ENCODE measurements at places on chromosomes 7 and 10. TPM values are rescaled to one million over a fixed set of nuclear protein-coding genes. Genes with fewer than 3 reads are reported as not detected.
A peak's percentile ranks its signal among the peaks of the same experiment; 100 is the strongest.

Gene HOXA6
- 4.6 TPM for total RNA-seq

Gene CYP2C9
- 0.38 TPM for total RNA-seq

Gene FLNC
- 11.7 TPM for total RNA-seq

Gene C7orf57
- 1.6 TPM for total RNA-seq

Gene TMEM176A
- total RNA-seq, result 57.4 TPM

Gene CYP3A5
- total RNA-seq, result 15.5 TPM

Gene GDF10
- 14.5 TPM for total RNA-seq

Gene NFE2L3
- total RNA-seq, result 4.8 TPM

DNA sequence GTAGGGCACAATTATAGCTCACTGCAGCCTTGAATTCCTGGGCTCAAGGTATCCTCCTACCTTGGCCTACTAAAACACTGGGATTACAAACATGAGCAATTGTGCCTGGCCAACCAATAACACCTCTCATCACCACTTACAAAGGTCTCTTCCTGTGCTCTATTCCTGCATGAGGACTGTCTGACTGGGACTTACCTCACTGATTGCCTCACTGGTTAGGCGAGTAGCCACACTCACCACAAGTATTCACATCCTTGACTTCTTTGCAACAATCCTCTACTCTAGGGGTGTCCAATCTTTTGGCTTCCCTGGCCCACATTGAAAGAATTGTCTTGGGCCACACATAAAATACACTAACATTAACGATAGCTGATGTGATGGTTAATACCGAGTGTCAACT, 22.6 kb upstream of the PDIA4 start:
- no peaks in the 10 kb centered on the region for H3K27me3 ChIP-seq
- no peaks in the 10 kb centered on the region for H3K36me3 ChIP-seq
- DNase-seq, result no peak
- no peaks in the 10 kb centered on the region for H3K4me1 ChIP-seq

GRCh38 chr10:126268013-126268920, 120.0 kb downstream of the ADAM12 start:
- no peaks in the 10 kb centered on the region for H3K36me3 ChIP-seq
- no peaks in the 10 kb centered on the region for H3K4me1 ChIP-seq
- DNase-seq, result no peak
- H3K27me3 ChIP-seq, result no peaks in the 10 kb centered on the region

DNA sequence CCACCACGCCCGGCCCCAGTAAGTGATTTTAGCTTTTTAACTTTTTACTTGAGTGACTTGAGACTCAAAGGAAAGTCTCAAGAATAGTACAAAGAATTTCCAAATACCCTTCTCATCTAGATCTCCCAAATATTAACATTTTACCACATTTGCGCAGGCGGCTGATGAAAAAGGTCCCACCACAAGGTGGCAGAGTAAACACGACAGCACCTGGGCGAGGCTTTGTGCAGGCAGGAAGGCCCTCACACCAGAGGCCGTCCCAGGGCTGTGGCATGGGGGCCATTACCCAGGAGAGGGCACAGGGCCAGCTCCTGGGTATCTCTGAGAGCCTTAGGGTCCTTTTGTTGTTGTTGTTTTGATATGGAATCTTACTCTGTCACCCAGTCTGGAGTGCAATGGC, 50.0 kb upstream of the WIPI2 start:
- no peak overlapping the region for H3K4me3 ChIP-seq
- H3K36me3 ChIP-seq, result no peaks in the 10 kb centered on the region
- no peak overlapping the region for H3K27ac ChIP-seq
- no peaks in the 10 kb centered on the region for H3K4me1 ChIP-seq

DNA sequence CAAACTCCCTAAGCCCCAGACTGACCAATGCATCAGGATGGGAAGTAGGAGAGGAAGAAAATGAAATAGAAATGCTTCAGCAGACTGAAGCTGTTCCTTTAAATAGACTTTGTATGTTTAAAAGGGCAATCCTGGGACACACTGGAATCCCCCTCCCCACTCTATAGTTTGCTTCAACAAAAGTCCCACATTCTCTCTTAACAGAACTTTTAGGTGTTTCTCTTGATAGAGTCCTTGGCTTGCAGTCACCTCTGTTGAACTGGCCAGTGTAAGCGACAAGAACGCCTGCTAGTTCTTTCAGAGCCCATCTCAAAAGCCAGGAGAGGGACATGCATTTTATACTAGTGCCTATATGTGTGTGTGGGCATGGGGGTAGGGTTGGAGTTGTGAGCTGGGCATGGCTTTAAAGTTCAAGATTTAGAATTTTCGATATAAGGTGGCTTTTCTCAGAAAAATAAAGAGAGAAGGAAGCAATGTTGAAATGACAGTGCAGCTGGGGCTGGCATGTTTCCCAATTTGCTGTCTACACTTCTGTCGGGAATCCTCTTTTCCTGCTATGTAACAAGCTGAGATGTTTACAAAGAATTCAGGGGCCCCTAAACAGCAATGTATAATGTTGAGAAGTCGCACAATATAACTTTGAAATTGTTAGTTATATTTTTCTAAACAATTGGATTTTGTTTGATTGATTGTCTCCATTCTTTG, 2.1 kb downstream of the TBX20 start:
- no peak overlapping the region for H3K27ac ChIP-seq
- H3K27me3 ChIP-seq, result peaks cover 94% of the 10 kb centered on the region
- H3K4me3 ChIP-seq, result no peak overlapping the region

DNA sequence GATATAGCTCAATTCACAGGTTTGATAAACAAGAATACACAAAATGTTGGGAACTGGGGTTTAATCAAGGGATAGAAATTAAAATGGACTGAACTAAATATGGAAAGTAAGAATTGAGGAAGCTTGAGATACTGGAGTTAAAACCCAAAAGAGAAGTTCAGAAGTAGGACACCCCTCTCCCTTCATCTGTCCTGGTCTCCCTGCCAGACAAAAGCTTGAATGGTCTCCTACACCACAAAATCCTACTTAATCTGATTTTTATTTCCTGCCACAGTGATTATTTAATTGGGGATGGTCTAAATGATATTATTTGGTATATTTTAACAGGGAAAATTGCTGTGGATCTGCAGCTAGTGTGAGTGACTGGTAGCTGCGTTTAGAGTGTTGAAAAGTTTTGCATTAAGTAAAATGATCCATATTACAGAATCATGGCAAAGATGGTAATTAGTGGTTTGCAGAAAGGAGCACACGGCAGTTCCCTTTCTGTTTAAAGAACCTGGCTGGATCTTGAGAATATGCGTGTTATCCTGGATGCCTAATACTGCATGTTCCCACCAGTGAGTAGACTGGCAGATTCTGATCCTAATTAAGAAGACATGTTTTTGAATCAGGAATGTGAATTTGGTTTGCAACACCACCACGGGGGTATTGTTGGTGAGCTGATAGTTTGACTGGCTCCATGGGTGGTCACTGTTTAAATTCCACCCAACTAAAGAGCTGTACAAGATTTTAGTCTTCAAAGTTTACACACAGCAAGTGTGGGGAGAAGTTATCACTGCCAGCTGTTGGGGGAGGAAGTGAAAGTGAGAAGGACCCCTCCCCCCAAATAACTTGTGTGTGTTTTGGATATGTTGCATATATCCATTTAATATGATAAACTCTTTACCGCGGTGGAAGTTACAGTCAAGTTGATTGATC, 5.5 kb downstream of the RBM20 start:
- no peak for DNase-seq
- H3K4me3 ChIP-seq, result no peak overlapping the region
- no peaks in the 10 kb centered on the region for H3K36me3 ChIP-seq
- no peak overlapping the region for H3K27ac ChIP-seq
- H3K27me3 ChIP-seq, result peaks cover 79% of the 10 kb centered on the region
- H3K4me1 ChIP-seq, result peaks cover 1% of the 10 kb centered on the region

- no peak overlapping the region for H3K4me3 ChIP-seq
- H3K4me1 ChIP-seq, result no peaks in the 10 kb centered on the region
- peaks cover 18% of the 10 kb centered on the region for H3K36me3 ChIP-seq
- no peak for DNase-seq
Measured at GRCh38 chr10:7194571-7194970, 216.3 kb downstream of the SFMBT2 start.

GRCh38 chr10:24444337-24444736, 235.4 kb downstream of the KIAA1217 start:
- no peaks in the 10 kb centered on the region for H3K27me3 ChIP-seq
- H3K27ac ChIP-seq, result no peak overlapping the region
- H3K4me3 ChIP-seq, result no peak overlapping the region
- no peaks in the 10 kb centered on the region for H3K36me3 ChIP-seq
- no peak for DNase-seq

DNA sequence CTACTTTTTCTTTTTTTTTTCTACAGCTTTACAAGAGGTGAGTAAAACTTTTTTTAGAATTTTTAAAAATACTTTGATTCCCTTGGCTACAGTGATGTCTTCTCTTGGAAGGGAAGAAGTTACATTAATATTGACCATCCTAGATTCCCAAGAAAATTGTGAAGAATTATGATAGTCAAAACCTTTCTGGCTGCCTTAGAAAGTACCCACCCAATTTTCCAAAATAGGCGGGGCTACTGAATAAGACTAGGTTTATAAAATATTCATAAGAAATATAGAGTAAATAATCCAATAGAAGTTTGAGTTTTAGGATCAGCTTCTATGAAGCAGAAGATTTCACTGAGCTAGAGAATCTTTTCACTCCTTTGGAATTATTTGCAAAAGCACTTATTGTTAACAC, 3.0 kb downstream of the COL1A2 start:
- peaks cover 9% of the 10 kb centered on the region for H3K36me3 ChIP-seq
- no peaks in the 10 kb centered on the region for H3K4me1 ChIP-seq
- peak overlapping the region; percentile 57 for H3K4me3 ChIP-seq
- no peak overlapping the region for H3K27ac ChIP-seq
- H3K27me3 ChIP-seq, result no peaks in the 10 kb centered on the region

- no peak for DNase-seq
- H3K4me1 ChIP-seq, result peaks cover 9% of the 10 kb centered on the region
Measured at GRCh38 chr10:16646181-16647059, 124.7 kb upstream of the C1QL3 start.

DNA sequence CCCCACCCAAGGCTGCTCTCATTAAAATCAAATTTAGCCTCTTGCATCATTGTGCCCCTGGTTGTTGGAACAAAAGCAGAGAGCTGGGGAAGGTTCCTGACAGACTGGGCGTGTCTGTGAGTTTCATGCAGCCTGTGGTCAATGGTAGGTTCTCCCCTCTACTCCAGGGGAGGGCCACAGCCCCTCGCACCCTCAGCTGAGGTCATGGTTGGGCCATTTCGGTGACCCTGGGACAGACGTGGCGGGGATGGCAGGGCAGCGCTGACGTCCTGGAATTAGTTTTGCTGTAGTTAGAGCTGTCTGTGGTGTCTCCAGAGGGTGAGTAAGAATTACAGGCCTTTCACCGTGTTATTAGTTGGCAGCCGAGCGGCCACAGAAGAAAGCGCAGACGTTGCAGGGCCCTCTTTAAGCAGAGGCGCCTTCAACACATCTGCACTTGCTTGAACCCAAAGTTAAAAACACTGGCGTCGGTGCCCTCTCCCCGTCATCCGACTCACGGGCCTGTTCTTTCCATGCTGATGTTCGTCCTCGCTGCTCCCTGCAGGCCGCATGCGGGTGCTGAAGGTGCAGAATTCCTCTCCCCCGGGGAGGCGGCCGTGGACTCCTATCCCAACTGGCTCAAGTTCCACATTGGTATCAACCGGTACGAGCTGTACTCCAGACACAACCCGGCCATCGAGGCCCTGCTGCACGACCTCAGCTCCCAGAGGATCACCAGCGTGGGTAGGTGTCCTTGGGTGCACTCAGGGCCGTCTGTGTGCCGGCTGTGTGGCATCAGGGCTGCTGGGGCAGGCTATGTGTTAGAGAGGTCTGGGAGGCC, 2.8 kb downstream of the FAM20C start:
- peak overlapping the region; percentile 70 for H3K4me3 ChIP-seq
- H3K27ac ChIP-seq, result no peak overlapping the region
- H3K36me3 ChIP-seq, result peaks cover 52% of the 10 kb centered on the region
- no peak for DNase-seq
- no peaks in the 10 kb centered on the region for H3K27me3 ChIP-seq

GRCh38 chr7:37390114-37390513, 58.5 kb downstream of the ELMO1 start:
- H3K27me3 ChIP-seq, result no peaks in the 10 kb centered on the region
- H3K36me3 ChIP-seq, result no peaks in the 10 kb centered on the region
- H3K27ac ChIP-seq, result no peak overlapping the region
- H3K4me1 ChIP-seq, result peaks cover 72% of the 10 kb centered on the region
- DNase-seq, result peak; percentile 78
- H3K4me3 ChIP-seq, result no peak overlapping the region

DNA sequence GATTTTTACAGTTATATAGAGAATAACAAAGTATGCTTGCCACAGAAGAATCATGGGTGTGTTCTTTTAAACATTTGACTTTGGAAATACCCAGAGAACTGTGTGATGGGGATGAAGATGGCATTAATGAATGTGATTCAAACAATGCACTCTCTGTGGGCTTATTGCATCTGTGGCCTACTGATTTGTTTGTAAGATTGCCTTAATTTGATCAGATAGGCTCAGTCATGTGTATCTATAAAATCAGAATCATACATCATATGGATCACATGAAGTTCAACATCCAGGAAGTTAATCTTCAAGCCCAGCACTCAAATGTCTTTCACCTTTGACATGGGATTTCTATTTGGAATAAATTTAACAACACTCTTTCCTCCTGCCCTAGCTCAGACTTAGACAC, 410.9 kb downstream of the SUGCT start:
- no peak for DNase-seq
- H3K36me3 ChIP-seq, result no peaks in the 10 kb centered on the region
- no peaks in the 10 kb centered on the region for H3K27me3 ChIP-seq
- H3K4me3 ChIP-seq, result peak overlapping the region; percentile 7
- no peaks in the 10 kb centered on the region for H3K4me1 ChIP-seq

DNA sequence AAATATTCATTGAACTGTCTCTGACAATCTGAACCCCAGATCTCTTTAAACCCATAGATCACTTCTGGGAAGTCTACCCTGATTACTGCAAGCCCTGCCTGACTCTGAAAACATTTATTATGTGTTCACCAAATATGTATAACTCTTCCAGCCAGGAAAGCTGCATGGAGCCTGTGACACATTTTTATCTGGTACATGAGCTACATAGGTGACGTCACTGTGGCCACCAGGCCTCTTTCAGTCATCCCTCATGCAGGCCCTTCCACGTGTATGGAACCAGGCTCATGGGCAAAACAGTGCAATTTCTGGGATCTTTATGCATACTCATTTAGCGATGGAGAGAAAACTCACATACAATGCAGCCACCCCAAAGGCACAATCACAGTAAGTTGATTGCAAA, 133.9 kb upstream of the NUPR2 start:
- H3K4me3 ChIP-seq, result no peak overlapping the region
- H3K27me3 ChIP-seq, result no peaks in the 10 kb centered on the region
- no peaks in the 10 kb centered on the region for H3K36me3 ChIP-seq
- DNase-seq, result no peak

GRCh38 chr7:148084138-148084537, 506.4 kb upstream of the C7orf33 start:
- no peaks in the 10 kb centered on the region for H3K36me3 ChIP-seq
- no peaks in the 10 kb centered on the region for H3K27me3 ChIP-seq
- H3K4me1 ChIP-seq, result no peaks in the 10 kb centered on the region
- no peak for DNase-seq

GRCh38 chr7:20085086-20085485, 132.1 kb downstream of the MACC1 start:
- no peaks in the 10 kb centered on the region for H3K27me3 ChIP-seq
- no peak overlapping the region for H3K4me3 ChIP-seq
- H3K4me1 ChIP-seq, result no peaks in the 10 kb centered on the region
- H3K36me3 ChIP-seq, result no peaks in the 10 kb centered on the region

- no peaks in the 10 kb centered on the region for H3K4me1 ChIP-seq
- H3K27ac ChIP-seq, result no peak overlapping the region
- no peaks in the 10 kb centered on the region for H3K27me3 ChIP-seq
- no peak for DNase-seq
Measured at GRCh38 chr10:50528206-50528605, 95.5 kb downstream of the SGMS1 start.

GRCh38 chr10:108631332-108631731, 1292.0 kb downstream of the XPNPEP1 start:
- H3K27me3 ChIP-seq, result no peaks in the 10 kb centered on the region
- no peaks in the 10 kb centered on the region for H3K36me3 ChIP-seq
- no peak overlapping the region for H3K27ac ChIP-seq
- no peaks in the 10 kb centered on the region for H3K4me1 ChIP-seq

Measured in lower lobe of right lung (tissue), 2 donors.